ENCODE measurements at places on chromosomes 2 and 18.

DNA sequence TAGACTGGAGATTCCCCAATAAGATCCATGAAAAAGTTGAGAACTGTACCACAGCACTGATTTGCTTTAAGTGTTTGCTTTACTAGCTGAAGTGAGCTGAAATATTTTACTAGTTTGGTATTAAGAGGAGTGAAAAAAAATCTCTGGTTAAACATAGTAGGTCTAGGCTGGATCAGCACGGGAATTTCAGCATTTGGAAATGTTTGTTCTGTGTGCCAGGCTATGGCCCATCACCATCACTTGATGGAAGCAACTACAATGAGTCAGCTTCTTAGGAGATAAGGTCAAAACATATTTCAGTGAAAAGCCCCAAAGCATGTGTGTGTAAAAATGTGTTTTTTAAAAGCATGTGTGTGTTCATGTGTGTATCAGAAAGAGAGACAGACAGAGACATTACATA lies 131.4 kb upstream of the DNMT3A start:
- DNase-seq: no peak

GRCh38 chr2:144468823-144469595 lies 50.9 kb downstream of the ZEB2 start:
- no peak for DNase-seq

DNA sequence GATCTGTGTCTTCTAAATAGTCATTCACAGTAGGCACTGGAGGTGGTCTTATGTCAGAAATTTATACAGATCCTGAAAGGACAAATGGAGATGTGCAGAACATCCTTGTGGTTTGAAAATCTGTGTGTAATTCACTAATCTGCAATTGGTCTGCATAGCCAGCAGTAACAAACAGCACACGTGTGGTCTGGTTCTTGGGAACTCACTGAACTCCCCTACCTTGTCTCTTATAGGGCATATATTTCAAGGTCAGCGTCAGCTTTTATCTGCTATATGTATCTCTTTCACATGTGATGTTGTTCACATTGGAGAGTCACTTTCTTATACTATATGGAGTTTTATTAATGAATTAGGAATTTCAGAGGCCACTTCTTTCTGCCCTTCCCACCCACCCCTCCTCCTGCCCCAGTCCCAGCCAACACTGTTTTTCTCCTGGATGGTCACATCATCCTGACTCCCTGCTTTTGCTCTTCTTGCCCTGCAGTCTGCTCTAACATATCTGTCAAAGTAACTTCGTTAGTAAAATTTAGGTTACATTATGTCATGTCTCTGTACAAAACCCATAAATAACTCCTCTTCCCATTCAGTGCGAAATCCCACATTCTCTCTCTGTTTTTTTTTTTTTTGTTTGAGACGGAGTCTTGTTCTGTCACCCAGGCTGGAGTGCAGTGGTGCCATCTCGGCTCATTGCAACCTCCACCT lies 35.4 kb upstream of the CABYR start:
- DNase-seq: no peak

GRCh38 chr18:37225279-37225678 lies 340.3 kb downstream of the CELF4 start:
- DNase-seq: no peak

- no peak for DNase-seq
These were observed 371.6 kb downstream of the EIPR1 start for GRCh38 chr2:3005859-3006501.

- DNase-seq: no peak
These were observed 40.2 kb downstream of the EPAS1 start for GRCh38 chr2:46337208-46337994.

DNA sequence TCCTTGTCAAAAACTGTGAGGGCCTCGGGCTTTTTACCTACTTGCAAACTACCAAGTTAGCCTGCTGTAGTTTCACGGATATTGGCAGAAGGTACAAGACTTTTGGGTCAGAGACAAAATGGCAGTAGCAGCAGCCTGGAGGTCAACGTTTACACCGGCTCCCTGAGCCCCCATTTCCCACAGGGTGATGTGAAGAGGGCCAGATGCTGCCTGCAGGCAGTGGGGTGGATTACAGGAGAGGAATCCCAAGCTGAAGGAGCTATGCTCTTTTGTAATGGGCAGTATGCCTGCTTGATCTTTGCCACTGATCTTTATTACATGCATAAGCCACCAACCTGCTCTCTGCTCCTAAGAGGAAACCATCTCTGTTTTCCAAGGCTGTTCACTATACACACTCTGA lies 29.5 kb upstream of the SP5 start:
- no peak for DNase-seq

GRCh38 chr18:46163091-46163490 lies 58.9 kb downstream of the HAUS1 start:
- no peak for DNase-seq

DNA sequence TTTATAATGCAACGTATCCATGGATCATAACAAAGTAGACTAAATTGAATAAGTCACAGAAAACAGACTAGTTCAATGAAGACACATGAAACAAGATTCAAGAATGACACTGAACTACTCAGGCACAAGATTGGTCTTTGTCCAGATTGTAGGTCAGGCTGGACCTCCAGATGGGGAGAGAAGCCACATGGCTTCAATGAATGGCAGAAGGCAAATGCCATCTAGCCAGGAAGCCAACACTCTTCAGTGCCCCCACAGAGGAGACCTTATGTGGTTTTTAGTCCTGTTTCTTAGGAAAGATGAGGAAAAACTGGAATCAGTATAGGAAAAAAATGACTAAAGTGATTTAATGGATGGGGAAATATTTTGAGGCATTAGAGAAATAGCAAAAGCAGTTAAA lies 43.1 kb downstream of the BOD1L2 start:
- DNase-seq: no peak
